NCI-H774 (cell line): ENCODE measurements at places on chromosomes 4 and X.
A peak's percentile ranks its signal among the peaks of the same experiment; 100 is the strongest.

DNA sequence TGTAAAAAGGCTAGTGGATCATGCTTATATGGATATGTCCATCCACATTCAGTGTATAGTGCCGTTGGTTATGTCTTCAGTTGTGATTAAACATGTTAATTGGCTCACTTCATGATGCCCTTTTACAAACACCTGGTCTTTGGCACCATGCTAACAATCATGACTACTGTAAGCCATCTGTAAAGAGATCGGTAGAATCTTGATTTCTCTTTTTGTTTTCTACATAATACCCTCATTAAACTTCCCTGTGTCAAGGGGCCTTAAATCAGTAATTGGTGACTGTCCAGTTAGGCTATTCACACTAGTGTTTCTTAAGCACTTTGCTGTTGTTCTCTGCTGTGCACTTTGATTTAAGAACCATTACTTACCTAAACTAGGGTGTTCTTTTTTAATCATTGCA, 475.2 kb downstream of the RPA4 start:
- peak; percentile 6 for DNase-seq

- no peak for DNase-seq
Measured at GRCh38 chr4:78439328-78439727, 112.2 kb upstream of the ANXA3 start.

GRCh38 chr4:167150587-167150986, 83.7 kb downstream of the SPOCK3 start:
- DNase-seq: no peak

- DNase-seq: no peak
Measured at GRCh38 chr4:165085946-165086345, 26.7 kb downstream of the TMEM192 start.

DNA sequence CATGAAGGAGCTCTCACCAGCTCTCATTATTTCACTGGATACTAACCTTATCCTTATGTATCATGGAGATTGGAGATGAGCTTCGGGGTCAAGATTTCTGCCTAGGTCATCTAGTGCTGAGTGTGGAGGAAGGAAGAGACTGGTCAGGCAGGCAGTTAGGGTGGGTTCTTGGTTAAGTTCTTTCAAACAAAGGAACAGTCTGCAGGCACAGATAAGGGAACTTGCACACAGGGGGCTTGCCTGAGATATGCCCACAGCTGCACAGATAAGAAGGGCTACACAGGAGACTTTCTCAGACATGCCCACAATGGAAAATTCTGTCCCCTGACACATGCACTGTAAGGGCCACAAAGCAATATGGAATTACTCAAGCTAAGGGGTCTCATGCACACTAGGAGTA, 904.1 kb downstream of the NLGN4X start:
- no peak for DNase-seq

GRCh38 chr4:162115333-162115732, 48.5 kb downstream of the FSTL5 start:
- DNase-seq: no peak

- no peak for DNase-seq
Measured at GRCh38 chrX:7889680-7890079, 37.5 kb downstream of the PNPLA4 start.

DNA sequence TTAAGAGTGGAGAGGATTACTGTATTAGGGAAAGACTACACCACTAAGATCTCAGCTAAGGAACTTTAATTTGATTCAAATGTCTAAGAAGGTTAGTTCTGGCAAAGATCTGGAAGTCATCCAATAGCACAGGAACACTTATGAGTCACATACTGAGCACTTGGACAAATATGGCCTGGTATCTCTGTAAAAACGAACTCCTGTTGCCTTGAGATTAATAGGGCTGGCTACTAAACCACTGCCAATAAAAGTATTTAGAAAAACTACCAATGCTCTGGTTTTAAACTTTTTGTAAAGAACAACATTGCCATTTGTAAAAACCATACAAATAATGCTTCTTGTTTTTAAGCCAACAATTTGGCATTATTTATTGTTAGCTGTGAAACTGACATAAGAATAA, 70.5 kb downstream of the SEC24D start:
- no peak for DNase-seq

DNA sequence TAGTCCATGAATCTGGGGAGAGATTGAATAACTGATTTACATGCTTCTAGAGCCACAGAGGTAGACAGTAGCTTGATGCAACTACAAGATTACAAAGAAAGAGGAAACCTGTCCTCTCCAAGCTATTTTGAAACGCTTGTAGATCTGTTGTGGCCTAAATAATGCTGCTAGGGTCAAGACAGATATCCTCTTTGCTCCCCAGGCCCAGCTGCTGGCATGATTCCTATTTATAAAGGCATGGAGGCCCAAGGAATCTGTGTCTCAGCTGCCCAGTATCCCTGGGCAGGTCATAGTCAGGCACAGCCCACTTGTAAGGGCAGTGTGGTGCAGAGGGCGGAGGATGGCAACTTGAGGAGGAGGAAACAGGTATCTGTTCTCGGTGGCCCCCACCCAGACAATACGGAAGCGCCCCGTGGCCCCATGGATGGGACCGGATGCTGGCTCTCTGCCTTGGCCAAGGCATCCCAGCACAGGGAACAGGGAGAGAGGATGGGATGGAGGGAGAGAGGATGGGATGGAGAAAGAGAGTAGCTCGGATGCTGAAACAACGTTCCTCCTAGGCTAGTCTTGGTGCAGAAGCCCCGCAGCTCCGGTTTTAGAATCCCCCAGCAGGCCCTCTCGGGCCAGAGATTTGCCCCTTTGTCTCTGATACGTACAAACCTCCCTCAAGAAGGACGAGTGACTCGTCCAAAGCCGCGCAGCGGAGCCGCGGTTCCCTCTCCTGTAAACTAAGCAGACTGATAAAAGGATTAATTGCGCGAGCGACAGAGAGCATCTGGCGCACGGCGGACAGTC, 767 bp upstream of the SMIM20 start:
- no peak for DNase-seq

DNA sequence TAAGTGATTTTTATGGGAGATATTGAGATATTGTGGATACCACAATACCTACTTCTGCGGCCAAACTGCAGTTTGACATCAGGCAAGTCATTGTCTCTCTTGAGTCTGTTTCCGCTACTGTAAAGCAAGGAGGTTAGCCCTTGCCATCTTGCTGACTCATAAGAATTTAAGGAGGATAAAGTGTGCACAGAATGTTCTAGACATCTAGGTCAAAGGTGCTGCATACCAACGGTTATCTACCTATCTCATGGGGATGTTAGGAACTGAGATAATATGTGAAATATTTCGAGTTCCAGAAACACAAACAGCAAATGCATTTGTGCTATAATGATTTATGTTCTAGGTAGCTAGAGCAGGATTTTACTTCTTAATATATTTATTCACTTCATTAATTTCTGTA, 211.5 kb upstream of the NR3C2 start:
- no peak for DNase-seq

GRCh38 chr4:135244056-135244455, 1042.5 kb upstream of the PABPC4L start:
- DNase-seq: no peak

- DNase-seq: no peak
Measured at GRCh38 chrX:54074826-54075225, 30.6 kb upstream of the PHF8 start.

DNA sequence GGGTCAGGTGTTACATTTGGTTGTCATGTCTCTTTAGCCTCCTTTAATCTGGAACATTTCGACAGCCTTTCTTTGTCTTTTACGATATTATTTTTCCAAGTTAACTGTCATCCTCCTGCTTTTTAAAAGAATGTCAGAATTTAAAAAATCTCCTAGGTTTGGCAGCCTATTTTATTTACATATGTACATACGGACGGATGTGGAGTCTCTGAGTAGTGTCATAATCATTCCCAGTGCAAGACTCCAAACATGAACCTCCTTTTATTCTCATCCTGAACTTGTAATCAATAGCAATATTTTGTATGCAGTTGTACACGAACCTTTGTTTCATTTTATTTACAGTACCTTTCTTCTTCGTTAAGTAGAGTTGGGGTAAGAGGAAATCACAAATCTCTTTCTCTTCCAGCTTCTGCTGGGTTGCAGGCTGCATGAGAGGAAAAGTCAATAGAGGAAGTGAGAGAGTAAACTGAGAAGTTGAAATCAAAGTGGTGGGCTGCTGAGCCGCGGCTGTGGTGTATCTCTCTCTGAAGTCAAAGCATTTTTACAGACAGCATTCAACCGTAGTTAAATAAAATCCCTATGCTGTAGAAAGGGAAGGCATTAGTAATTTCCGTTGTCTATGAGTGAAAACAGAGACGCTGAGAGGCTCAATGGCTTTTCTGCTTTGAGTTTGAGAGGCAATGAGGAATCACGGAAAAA, 53.9 kb upstream of the RPS6KA3 start:
- no peak for DNase-seq

DNA sequence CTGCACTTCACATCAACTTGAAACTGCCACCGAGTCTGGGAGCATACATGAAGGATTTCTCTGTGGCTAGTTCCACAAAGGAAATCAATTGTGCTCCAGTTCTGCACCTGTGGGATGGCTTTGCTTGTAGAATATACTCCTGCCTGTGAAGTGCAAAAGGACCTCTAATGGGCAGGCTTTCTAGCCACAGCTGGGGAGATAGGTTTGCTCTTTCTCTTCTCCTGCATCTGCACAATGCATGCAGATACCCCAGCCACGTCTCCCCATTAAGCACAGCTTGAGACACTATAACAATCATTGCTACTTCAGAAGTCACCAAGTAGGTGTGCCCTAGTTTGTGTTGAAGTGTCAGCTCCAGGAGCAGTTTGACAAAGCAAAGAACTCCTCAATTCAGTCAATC, 364.6 kb downstream of the ZIC3 start:
- no peak for DNase-seq

- DNase-seq: no peak
Measured at GRCh38 chrX:78603908-78604307, 55.2 kb downstream of the RTL3 start.

DNA sequence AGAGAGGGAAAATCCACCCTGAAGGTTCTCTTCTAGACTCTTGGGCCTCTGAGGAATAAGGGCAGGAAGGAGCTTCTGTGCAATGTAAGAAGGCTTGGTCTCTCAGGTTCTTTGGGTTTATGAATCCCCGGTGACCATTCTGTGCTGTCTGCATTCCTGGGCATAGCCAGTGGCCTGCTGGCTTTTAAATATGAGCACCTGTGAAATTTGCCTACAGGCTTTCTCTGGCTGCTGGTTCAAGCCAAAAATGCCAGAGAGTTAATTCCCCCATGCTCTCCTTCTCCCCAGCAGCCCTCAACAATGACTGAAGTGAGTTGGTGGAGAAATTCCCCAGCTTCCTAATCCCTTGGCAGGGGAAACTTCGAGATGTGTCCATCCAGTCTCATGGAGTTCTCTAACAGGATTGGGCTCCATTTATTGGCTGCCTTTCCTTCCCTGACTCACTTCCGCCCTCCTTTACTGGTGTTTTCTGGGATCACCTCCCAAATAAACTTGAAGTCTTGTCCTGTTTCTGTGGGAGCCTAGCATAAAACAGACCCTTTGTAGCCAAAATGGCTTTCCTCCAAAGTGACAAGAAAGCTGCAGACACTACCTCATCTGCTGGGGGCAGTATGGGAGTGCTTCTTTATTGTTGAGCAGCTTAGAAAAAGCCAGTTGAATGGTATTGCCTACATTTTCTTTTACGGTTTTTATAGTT, 179.4 kb upstream of the CASK start:
- no peak for DNase-seq

DNA sequence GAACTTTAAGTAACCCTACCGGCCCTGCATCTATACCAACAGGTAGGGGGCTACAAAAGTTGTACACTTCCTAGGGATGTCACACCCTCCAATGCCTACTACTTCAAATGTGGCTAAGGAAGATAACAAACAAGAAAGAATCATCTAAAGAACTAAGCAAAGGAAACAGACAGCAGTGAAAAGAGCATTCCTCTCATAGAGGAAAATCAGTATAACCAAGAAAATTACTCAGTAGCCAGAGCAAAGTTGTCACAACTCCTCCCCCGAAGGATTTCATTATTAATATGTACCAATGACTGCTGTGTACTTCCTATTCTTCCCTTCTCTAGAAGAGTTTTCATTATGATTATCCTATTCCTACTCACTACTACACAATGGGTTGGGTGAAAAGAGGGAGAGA, 12.6 kb downstream of the ANKRD17 start:
- DNase-seq: no peak

DNA sequence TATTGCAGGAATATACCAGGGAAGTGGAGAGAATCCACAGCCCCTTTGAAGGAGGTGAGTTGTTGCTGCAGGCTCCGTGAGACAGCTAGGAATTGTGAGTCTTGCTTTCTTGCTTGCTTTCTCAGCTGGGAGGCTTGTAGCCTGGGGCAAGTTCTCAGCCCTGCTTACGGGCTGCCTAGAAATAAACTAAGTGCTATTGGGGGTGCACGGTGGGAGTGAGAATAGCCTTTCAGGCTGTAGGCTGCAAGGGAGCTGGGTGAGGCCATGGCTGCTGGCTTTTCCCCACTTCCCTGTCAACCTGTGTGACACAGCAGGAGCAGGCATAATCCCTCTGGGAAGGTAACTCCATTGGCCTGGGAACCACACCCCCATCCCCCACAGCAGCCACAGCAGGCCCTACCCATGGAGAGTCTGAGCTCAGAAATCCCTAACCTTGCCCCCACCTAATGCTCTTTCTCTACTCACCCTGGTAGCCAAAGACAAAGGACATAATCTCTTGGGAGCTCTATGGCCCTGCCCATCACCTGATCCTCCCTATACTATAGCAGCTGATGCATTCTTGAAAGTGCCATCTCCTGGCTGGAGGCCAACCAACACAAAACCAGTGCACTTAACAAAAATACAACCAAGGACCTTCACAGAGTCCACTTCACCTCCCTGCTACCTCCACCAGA, 113.0 kb downstream of the MMRN1 start:
- DNase-seq: no peak

DNA sequence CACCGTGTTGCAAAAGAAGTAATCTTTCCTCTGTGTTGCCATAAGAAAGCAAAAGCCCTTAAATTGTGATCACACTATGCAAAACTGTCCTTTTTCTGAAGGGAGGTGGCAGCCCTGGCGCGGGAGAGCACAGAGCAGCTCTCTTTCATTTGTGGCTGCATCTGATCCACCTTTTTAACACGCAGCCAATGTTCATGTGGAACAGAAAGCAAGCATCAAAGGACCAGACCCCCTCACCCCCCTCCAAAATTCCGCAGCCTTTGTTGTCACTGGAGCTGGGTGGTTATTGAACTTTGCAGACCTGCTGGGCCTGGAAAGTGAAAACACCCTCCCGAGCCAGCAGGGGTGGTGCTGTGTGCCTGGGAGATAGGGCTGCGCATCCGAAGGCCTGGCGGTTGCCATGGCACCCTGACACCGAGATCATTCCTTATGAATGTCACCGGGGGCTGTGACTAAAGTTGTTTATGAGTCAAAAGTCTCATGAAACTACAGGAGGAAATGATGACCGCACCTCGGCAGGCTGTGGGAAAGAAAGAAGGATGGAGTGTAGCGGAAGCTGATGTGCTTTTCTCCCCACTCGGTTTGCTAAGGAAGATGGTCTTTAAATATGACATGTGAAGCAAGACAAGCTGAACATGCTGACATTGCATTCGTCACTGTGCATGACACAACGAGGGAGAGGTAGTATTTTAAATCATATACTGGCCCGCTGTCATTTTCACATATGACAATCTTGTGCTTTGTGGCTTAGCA, 367.4 kb downstream of the UNC5C start:
- DNase-seq: no peak

GRCh38 chr4:155639704-155640523, 26.7 kb upstream of the GUCY1A1 start:
- no peak for DNase-seq

- no peak for DNase-seq
Measured at GRCh38 chr4:99749445-99750391, 66.9 kb upstream of the DAPP1 start.

- no peak for DNase-seq
Measured at GRCh38 chr4:33453436-33453835, 2733.3 kb downstream of the PCDH7 start.
